Dorsolateral prefrontal cortex (tissue), 122 donors: ENCODE measurements at places on chromosomes 7 and 10.

DNA sequence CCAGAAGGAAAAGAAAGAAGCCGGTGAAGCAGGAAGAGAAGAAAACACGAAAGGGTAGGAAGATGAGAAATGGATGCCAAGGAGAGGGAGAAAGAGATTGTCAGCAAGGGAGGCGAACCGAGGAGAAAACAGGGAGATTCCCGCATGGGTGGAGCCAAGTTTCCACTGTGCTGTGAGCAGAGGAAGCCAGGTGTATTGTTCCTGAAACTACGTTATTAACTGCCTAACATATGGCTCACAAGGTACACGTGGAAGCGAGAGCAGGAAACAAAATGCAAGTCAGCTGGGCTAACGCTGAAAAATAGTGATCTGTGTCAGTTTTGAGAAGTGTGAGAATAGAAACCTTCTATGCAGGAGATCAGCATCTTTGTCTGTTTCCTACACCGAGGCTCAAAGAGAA is 20.4 kb upstream of the HIPK2 start:
- DNase-seq = no peak

- DNase-seq = no peak
Observed at GRCh38 chr7:18312482-18312881, 183.1 kb upstream of the HDAC9 start.

DNA sequence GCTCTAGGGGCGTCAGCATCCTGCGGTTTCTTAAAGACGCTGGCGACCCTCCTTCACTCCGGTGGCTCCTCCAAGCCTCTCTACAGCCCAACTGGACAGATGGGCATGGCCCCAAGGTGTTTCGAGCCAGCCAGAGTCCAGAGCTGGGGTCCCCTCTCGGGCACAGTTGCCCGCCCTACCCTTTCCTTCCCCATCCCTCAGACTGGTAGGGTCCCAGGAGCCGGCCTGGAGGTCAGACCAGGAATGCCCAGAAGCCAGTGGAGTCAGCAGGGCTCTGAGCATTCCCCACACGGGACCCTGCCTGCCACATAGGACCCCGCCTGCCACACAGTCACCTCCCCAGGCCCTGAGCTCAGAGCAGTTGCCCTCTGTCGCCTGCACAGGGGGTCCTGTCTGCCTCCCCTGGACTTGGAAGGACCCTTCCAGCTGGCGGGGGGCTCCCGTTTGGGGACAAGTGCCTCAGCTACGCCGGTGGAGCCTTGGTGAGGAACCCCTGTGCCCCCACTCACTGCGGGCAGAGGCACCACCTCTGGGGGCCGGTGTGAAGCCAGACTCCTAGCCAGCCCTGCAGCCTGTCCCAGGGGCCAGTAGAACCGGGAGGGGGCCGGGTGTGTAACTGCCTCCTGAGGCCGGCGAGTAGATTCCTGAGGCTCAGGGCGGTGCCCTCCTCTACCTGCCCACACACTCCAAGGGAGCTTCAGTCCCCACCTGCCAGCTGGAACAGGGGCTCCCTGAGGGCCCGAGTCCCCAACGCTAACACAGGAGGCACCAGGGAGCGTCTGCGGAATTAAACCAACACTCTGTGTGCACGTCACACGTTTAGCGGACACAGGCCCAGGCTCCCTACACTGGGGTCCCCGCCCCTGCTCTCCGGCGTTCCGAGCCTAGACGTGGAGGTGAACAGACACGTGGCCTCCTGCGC is 19.4 kb upstream of the PDGFA start:
- no peak for DNase-seq

- no peak for DNase-seq
Observed at GRCh38 chr7:81624650-81625631, 144.9 kb downstream of the HGF start.

DNA sequence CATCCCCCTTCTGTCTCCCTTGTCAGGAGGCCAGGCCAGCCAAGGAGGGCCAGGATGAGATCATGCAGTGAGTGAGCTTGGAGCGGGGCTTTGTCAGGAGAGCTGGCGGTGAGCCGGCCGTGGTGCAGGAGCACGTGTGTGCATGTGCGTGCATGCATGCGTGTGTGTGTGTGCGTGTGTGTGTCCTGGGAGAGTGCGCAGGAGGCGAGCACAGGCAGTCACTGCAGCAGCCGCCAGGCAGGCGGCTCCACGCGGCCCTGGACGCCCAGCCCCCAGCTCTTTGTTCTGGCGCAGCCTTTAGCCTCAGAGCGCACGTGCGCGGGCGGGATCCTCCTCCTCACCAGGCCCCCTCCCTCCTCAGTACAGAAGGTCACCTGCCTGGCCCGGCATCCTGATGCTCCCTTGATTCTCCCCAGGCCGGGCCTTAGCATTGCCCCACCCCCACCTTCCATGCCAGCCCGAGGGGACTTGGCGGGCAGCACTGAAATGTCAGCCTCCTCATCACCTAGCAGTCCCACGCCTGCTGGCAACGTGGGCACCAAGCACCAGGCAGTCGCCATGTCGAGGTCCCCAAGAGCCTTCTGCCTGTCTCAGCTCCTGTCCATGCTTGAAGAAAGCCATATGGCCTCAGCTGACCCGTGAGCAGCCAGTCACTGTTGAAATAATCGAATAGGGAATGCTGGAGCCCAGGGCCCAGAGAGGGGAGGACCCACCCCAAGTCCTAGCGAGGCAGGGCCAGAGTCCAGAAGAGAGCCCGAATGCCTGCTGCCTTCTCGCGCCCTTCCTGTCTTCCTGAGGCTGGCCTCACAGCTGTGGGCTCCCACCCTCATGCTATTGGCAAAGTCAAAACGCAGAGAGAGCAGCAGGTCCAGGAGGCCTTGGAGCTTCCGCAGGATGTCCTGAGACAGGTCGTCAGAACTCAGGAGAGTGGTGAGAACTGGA is 125.9 kb upstream of the PPIF start:
- peak; percentile 76 for DNase-seq

GRCh38 chr7:142716596-142716995 is 32.7 kb upstream of the PRSS1 start:
- no peak for DNase-seq

- no peak for DNase-seq
Observed at GRCh38 chr10:12910835-12911234, 90.7 kb downstream of the CCDC3 start.

GRCh38 chr10:78567680-78568455 is 500.9 kb upstream of the ZMIZ1 start:
- DNase-seq = no peak

- no peak for DNase-seq
Observed at GRCh38 chr7:27130540-27131389, at the start of gene HOXA4. Gene HOXA4 (minus strand): TSS chr7:27130757. CDS start chr7:27130733, 24 bp downstream.

DNA sequence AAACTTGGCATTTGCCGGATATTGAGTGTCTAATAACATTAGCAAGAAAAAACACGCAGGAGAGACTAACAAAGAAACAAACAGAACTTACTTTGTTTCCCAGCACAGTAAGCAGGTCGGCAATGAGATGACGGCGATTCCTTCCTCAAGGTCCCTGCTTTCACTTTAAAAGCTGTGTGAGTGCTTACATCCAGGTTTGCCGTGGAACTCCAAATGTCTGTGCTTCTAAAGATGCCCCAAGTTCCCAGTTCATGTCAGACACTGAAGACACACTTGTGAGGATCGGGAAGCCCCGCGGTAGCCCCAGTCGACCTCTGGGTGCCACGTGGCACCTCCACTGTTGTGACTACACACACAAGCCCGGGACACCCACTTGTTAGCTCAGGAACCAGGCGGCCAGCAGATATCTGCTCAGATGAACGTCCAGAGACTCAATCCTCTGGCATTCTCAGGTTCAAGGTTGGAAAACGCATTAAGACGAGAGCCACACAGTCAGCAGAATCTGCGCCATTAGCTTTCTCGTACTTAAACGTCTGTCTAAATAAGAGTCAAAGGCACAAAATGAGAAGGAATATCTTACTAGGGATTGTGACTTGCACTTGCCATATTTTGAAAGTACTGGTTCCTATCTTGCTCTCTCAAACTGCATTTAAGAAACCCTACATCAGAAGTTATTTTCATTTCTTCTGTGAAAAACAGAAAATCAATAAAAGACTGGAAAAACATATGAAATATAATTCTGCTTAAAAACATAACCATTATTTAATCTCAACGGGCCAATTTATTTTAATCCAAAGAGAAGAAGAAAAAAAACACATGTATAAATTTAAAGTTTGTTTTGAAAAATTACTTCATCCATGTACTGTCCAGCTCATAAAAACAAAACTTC is 207.6 kb upstream of the KLF14 start:
- DNase-seq = no peak

GRCh38 chr7:135711139-135711469 is 16.9 kb downstream of the SLC13A4 start:
- no peak for DNase-seq

- no peak for DNase-seq
Observed at GRCh38 chr10:112580267-112580666, 133.3 kb downstream of the VTI1A start.

- DNase-seq = no peak
Observed at GRCh38 chr10:118161461-118162246, 114.9 kb upstream of the RAB11FIP2 start.

GRCh38 chr10:8054494-8055407 is at the start of gene GATA3:
Gene GATA3 (plus strand): TSS chr10:8054688. CDS start chr10:8055656, 968 bp downstream.
- DNase-seq = no peak

DNA sequence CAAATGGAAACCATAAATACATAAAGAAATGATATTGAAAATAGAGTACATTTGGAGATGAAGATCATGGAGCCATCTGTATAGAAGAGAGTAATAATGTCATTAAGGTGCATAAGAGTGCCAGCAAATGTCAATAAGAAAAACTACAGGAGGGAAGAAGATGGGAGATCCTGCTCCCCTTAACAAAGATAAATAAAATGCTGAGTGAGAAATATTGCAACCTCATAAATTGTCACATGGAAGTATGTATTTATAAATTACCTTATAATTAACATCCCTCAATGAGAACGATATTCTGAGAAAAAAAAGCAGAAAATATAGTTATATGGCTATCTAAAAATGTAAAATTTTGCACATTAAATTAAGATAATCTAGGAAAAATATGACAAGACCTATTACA is 155.2 kb upstream of the PRSS1 start:
- DNase-seq = no peak

GRCh38 chr10:21803374-21803773 is 200.2 kb downstream of the DNAJC1 start:
- DNase-seq = no peak
